ENCODE measurements at places on chromosomes 6 and 20. TPM values are rescaled to one million over a fixed set of nuclear protein-coding genes. Genes with fewer than 3 reads are reported as not detected.

- no peak for DNase-seq
These were observed 18.2 kb upstream of the ECI2 start for GRCh38 chr6:4153514-4153985.

- DNase-seq: no peak
These were observed 138.3 kb downstream of the CDC5L start for GRCh38 chr6:44525761-44526351.

The TCFL5 gene
- 6.1 TPM for total RNA-seq

DNA sequence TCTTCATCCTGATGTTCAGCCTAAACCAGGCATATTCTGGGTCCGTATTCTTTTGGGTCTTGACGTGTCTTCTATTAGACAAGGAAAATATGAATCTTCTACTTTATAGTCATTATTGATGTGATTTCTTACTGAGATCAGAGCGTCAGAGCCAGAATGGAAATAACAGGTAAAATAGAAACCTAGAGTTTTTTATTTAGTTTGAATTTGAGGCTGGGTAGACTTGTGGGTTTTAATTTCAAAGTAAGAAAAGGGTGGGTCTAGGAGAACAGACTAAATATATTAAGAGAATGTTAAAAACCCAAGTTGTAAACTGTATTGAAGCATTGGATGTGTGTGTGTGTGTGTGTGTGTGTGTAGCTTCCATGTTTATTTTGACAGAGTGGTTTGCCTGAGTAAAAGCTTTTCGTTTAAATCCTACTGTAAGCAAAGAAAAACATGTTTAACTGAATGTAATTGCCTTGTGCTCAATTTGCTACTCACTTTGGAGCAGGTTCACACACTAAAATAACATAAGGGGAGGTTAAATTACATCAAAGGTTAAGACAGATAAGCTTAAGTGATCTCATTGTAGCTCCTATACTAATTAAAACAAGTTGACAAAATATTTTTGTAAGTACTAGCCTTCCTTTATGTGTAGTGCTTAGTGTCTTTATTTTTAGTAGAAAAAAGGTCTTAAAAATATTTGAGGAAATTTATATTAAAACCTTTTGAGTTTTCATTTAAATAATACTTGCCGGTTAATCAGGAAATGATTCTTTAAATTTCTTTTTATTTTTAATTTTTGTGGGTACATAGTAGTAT lies 17.4 kb downstream of the HECA start:
- DNase-seq: no peak

The ID4 gene
- 3.0 TPM for total RNA-seq

DNA sequence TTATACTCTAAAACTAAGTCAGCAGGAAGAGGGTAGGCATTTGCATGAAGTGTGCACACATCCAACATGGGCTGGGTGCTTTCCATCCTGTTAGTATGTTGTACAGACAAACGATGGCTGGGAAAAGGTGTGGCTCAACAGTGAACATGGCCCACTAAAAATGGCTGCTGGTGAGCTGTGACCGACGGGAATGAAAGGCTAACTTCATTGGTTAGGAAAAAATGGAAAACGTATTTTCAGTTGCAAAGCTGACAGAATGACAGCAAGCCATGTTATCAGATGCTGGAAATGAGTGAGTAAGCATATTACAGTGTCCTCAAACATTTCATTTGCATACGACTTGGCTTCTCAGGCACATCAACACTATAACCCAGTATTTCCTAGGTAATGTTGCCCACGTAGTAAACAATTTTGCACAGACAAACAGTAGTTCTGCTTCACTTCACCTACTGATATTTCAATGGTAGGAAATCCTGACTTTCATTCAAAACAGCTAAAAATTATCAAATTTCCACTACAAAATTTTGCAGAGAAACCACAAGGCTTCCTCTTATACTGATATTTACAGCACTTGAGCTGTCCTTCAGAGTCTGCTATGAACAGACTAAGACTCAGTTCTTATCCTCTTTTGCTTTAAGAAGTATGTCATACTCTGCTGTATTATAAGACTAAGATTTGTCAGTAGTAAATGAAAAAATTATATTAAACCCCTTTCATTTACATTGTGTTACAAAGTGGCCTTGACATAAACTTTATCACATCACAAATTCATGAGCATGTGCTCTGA lies 98.9 kb downstream of the IRF4 start:
- DNase-seq: no peak

The BCAS4 gene
- total RNA-seq: 3.2 TPM

- DNase-seq: no peak
These were observed 920 bp upstream of the WTAP start for GRCh38 chr6:159726255-159726917.

GRCh38 chr6:152100183-152100618 lies 292.7 kb downstream of the ESR1 start:
- peak; percentile 68 for DNase-seq

GRCh38 chr20:53579581-53580375 lies 13.9 kb downstream of the ZNF217 start:
- no peak for DNase-seq

Measured in left ventricle myocardium superior (tissue), 1 donor.